Peyer's patch (tissue), 4 donors: ENCODE measurements at places on chromosomes 7 and 10. TPM values are rescaled to one million over a fixed set of nuclear protein-coding genes. Genes with fewer than 3 reads are reported as not detected.

WDFY4 gene
- total RNA-seq: 1.5 TPM

GDF10 gene
- not detected for total RNA-seq

RELN gene
- total RNA-seq: 3.9 TPM

GBX1 gene
- not detected for total RNA-seq

PLAC9 gene
- total RNA-seq: 12.4 TPM

TFPI2 gene
- not detected for total RNA-seq

ANXA8 gene
- not detected for total RNA-seq

RALA gene
- total RNA-seq: 28.7 TPM

CPA2 gene
- 2.6 TPM for total RNA-seq

H2BK1 gene
- total RNA-seq: not detected

HMX3 gene
- not detected for total RNA-seq

TAF5 gene
- 5.8 TPM for total RNA-seq

DNA sequence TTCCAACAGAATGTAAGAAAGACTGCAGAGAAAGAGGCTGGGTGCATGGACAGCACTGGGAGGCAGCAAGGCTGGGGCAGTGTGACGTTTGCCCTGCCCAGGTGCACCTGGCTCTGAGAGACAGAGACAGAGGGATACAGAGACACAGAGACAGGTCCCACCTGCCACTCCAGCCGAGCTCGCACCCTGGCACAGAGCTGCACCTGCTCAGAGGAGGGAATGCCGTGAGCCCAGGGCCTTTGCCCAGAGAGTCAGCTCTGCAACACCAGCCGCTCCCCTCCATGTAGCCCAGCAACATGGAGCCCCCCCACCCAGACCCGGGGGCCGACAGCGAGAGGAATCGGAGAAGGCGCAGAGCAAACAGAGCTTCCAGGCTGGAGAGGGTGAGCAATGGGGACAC, 35.3 kb upstream of the PROSER2 start:
- no peak for DNase-seq

GRCh38 chr7:30913821-30914515, 2.3 kb downstream of the AQP1 start:
- DNase-seq: no peak

DNA sequence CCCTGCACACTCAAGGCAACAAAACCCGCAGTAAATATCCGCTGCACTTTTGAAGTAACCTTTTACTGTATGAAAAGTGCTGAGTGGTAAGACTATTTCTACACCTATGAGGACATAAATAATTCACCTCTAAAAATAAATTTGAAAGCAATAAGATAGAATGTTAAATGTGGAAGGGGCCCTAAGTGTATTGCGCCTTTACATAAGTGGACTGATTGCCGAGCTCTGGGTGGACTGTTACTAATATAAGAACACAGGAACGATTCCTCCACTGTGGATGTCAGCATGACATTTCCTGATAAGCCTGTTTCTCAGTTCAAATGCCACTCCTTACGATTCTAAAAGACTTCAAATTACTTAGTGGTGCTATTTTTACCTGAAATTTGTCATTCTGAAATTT, 192.0 kb upstream of the PTN start:
- DNase-seq: no peak

DNA sequence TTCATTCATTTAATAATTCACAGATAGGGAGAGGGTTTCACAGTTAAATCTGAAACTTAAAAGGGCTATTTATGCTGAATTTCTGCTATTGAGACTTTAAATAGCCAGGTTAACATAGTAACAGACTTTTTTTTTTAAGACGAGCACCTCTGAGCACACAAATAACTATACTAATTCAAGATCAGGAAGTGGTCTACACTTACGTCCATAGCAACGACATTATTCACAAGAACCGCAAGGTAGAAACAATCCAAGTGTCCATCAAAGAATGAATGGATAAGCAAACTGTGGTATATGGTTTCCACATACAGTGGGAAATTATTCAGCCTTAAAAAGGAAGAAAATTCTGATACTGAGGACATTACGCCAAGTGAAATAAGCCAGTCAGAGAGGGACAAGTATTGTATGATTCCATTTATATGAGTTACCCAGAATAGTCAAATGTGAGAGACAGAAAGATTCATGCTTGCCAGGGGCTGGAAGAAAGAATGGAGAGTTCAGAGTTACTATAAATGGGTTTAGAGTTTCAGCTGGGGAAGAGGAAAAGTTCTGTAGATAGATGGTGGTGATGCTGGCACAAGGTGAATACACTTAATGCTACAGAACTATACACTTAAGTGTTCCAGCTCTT, 140.3 kb upstream of the LAMB4 start:
- no peak for DNase-seq

GRCh38 chr10:17989908-17990767, 38.4 kb downstream of the SLC39A12 start:
- no peak for DNase-seq

DNA sequence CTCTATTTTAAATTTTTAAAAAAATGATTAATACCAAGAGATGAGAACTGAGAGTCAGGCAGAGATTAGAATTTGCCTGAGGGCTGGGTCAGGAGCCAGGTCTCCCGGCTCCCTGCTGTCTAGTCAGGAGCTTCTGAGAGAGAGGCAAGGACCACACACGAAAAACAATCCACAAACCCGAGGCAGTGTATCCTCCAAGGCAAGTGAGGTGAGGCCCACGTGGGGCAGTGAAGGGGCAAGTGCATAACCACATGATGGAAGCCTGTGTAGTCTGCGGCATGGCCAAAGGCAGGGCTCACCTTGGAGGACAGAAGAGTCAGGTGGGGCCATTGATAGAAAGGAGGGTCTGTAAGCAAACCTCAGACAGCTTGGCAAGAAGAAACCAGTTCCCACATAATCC, 541.2 kb upstream of the FOXK1 start:
- no peak for DNase-seq

GRCh38 chr10:113128450-113129070, 178.5 kb downstream of the TCF7L2 start:
- DNase-seq: no peak

- no peak for DNase-seq
Observed at GRCh38 chr10:108167766-108168165, 1003.3 kb upstream of the SORCS1 start.

GRCh38 chr10:60257767-60258428, 131.8 kb downstream of the ANK3 start:
- DNase-seq: no peak

GRCh38 chr7:25386311-25386744, 158.0 kb upstream of the NPVF start:
- no peak for DNase-seq

GRCh38 chr10:9315292-9315691, 1260.8 kb downstream of the GATA3 start:
- no peak for DNase-seq

- DNase-seq: no peak
Observed at GRCh38 chr10:11601670-11602069, 9.8 kb downstream of the USP6NL start.

GRCh38 chr7:144529269-144529926, 125.9 kb upstream of the NOBOX start:
- DNase-seq: no peak

DNA sequence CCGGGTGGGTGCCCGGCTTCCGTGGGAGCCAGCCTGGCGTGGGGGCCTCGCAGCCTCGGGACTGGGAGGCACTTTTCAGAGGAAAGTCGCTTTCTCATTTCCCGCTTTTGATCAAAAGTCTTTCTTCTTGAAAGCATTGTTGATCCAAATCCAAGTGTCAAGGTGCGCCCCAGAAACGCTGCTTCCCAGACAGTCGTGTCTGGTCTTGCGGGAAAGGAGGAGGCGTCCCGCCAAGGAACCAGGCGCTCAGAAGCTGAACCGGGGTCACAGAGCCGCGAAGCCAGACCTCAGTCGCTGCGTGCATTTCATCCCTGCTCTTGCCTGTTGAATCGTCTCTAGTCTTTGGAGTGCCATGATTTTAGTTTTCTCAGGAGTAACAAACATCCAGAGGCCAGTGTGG, 1.1 kb upstream of the BNIP3 start:
- no peak for DNase-seq

DNA sequence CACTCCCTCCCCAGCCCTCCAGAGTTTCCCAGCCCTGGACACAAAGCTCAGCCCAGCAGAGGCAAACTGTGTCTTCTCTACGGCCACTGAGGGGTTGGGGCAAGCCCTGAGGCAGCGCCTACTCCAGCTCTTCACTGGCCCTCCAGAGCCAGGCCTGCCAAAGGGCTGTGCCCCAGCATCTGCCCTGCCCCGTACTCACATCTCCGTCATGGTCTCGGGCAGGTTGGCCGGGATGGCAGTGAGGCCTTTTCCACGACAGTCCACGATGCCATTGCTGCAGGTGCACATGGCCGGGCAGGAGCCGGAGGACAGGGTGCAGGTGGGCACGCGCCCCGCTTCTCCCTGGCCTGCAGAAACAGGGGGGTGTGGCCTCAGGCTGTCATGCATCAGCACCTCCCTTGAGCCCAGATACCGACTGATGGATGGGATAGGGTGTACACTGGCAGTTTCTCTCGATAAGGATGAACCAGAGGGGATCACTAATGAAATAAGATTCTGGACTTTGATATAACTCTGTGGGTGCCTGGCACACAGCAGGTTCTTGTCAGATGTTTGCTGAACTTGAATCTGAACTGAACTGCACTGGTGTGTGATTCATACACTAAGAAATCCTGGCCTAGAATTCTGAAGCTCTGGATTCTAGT, 125.2 kb downstream of the SLIT1 start:
- no peak for DNase-seq

- DNase-seq: no peak
Observed at GRCh38 chr7:46630031-46630430, 709.0 kb upstream of the IGFBP3 start.

DNA sequence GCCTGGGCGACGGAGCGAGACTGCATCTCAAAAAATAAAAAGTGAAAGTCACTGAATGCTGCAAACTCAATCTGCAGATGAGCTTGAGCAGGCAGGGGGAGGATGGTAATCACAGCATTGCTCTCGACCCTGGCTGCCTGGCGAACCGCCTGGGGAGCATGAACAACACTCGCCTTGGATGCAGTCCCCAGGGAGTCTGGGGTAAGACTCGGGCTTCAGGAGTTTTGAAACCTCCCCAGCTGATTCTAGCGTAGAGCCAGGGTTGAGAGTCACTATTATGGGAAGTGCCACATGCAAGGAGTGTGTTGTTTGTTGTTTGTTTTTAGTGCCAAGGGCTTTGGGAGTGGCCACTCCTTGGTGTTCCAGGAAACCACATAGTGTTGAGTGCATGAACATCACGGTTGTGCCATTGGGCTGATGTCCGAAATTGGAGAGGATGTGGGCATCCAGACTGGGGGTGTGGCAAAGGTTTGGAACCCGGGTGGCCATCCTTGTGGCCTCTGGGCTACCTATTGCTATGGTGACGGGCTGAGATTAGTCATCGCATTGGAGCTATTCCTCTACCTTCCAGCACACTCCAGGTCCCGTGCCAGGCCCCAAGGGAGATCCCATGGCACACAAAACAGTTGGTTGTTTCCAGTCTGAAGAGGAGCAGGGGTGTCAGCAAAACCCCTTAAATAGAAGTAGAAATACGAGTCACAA, 92.6 kb downstream of the RGS10 start:
- peak; percentile 61 for DNase-seq

DNA sequence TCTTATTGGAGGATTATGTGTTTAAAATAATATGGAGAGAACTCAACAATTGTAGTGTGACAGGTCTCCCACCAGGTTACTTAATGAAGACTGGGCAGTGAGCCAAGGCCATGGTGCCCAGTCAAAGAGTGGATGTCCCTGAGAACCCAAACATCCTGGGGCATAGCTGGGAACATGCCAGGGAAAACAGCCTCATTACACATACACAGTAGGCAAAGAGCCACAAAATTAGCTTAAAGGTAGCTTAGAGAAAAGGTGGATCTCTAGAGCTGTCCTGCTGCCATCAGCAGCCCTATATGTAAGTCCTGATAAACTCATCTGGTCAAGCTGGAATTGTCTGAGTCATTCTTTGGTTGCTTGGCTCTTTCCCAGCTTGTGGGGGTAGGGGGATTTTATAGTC, 287.8 kb downstream of the PHF14 start:
- no peak for DNase-seq

DNA sequence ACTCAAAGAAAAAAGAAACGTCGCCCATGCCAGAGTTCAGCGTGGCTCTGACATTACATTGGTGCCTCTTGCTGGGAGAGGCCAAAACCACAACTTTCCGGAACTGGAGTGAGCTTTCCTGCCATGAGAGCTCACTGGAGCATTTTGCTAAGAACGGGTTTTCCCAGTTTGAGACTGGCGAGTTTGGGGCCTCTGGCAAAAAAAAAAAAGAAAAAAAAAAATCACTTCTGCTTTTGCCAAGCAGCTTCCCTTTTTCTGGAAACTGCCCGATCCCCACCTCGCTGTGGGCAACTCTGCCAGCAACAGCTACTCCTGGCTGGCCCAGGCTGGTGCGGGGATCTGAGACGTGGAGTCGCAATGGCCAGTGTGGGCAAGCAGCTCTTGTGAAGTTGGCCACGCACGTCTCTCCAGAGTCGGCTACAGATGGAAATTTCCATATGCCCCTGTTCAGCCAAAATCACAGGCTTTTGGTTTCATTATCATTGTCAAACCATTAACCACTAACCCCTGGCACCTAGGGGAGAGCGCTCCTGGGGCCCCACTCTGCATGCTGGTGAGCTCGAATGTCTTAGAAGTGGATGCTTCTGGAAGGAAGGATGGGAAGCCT, 25.7 kb downstream of the PRKAG2 start:
- no peak for DNase-seq

DNA sequence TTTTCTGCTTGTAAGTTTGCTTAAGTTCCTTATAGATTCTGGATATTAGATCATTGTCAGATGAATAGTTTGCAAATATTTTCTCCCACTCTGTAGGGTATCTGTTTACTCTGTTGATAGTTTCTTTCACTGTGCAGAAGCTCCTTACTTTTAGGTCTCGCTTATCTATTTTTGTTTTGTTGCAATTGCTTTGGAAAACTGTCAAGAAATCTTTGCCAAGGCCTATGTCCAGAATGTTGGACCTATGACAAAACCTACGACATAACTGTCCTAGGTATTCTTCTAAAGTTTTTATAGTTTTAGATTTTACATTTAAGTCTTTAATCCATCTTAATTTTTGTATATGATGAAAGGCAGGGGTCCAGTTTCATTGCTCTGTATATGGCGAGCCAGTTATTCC, 27.4 kb downstream of the COA1 start:
- no peak for DNase-seq

GRCh38 chr10:8581521-8582225, 527.2 kb downstream of the GATA3 start:
- no peak for DNase-seq

- no peak for DNase-seq
Observed at GRCh38 chr10:13110908-13111307, 10.9 kb downstream of the OPTN start.

GRCh38 chr7:142910031-142910433, 23.5 kb downstream of the TRPV5 start:
- DNase-seq: no peak

GRCh38 chr7:37206192-37206591, 242.5 kb downstream of the ELMO1 start:
- DNase-seq: no peak

GRCh38 chr7:108382932-108383331, 73.3 kb downstream of the NRCAM start:
- DNase-seq: no peak

- no peak for DNase-seq
Observed at GRCh38 chr7:116776610-116777289, 85.6 kb upstream of the CAPZA2 start.
